ENCODE measurements at places on chromosomes 4 and X.

GRCh38 chrX:30689116-30689515, 35.9 kb downstream of the GK start:
- no peak for DNase-seq

DNA sequence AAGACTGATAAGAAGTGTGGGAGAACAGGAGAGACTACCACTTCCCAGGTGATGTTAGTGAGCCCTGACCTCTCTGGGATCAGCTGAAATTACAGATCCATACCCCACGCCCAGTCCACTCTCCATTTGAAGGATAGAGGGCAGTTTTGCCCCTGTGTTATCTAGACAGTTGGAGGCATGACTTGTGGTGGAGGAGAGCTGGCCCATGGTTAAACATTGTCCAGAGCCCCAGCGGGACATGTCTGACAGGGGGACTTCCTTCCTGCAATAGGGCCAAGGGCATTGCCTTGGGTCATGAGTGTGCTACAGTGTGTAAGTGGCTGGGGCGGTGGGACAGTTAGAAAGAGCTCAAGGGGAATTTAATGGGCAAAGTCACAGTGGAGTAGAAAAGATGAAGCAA, 181.1 kb downstream of the MID1IP1 start:
- no peak for DNase-seq

DNA sequence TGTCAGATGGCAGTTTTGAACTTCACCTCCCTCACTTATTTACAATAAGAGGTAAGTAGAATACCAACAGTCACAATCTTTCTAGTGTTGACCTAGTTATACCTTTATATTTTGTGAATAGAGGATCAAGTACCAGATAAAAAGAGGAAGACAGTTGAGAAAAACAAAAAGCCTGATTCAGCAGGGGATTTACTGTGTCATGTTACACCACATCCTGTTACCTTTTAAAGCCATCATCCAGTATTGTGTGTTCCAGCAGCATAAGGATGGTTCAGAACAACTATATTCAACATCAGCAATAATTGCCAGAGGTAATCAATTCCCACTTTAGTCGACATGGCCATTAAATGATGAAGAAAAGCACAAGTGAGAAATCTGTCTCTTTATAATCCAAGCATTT, 21.3 kb upstream of the CXCL6 start:
- no peak for DNase-seq

- DNase-seq: no peak
Observed at GRCh38 chr4:110294165-110294564, 95.8 kb upstream of the ELOVL6 start.

GRCh38 chrX:132694382-132694781, 205.5 kb upstream of the MBNL3 start:
- DNase-seq: no peak

DNA sequence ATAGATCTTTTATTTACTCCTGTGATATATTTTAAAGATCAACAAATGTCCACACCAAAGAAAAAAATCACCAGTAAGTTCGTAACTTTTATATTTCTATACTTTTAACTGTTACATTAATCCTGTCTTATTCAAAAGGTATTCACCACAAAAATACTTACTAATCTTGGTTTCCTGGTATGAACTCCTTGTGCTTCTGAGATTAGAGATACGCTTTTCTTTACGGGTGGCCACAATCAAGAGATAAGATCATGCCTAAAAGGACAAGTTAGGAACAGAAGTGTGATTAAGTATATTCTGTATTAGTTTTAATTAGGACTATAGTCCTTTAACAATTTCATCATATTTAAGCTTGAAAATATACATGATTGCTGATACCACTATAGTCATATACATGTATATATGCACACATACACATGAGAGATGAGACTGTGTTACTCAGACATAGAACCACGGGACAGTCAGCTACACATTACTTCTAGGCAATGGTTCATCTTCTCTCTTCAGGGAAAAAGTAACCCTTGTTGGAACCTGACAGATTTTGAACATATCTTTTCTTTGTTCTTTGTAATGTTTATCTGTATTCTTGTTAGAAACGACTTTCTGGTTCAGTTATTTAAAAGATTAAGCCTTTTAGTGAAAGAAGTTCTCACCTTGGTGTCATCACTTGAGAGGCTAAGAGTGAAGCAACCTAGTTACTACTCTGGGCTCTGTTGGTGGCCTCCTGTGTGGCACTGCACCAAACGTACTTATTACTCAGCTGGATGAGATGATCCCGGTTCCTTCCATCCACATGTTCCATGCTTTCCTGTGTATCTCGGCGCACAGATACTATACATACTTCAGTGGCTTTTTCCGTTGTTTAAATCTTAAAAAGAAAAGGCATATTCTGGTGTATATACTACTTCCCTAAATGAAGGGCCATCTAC, 146.1 kb downstream of the CBR4 start:
- no peak for DNase-seq

GRCh38 chr4:136634121-136634520, 898.2 kb downstream of the PCDH18 start:
- no peak for DNase-seq

GRCh38 chr4:1172971-1173757, 781 bp upstream of the SPON2 start:
- no peak for DNase-seq

- no peak for DNase-seq
Observed at GRCh38 chrX:115939070-115939469, 231.5 kb upstream of the AGTR2 start.

DNA sequence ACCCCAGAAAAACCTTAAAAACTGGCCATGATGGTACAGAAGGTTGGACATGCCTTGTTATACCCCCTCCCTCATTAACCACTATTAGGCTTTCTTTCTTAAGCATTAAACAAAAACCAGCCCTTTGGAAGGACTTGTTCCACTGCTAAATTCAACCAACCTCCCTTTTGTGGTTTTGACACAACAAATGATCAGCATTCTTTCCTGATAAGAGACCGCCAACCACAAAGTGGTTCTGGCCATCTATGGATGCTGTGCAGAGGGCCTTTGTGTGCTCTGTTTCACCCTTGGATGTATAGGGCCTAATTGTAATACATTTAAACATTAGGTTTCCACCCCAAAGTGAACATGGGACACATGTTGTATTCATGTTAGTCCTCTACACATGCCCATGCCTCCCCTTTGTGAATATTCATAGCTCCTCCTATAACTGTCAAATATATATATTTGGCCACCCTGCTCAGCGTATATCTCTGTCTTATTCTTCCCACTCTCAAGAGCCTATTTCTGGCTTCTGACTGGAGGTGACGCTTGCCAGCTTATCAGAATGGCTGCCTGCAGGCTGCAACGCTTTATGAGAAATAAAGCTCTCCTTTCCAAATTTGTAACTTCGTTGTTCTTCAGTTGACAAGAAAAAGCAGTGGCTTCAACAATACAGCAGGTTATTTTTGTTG, 126.6 kb downstream of the NPNT start:
- no peak for DNase-seq

- no peak for DNase-seq
Observed at GRCh38 chr4:1230971-1231636, 17.8 kb downstream of the CTBP1 start.

DNA sequence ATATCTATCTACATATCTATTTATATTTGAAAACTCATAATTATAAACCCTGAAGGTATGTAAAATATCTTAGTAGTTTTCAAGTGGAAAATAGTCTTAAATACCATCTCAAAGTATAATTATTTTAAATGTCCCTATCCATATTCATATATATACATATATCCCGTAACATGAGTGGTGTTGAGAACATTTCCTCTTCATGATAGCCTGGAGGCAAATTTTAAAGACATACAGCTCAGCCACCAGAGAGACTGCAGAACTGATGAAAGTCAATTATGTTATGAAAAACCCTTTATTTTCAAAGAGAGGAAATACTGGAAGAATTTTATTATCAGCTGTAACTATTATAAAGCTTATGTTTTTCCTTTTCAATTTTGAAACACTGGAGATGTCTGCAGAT, 1806.7 kb upstream of the PCDH7 start:
- DNase-seq: no peak

DNA sequence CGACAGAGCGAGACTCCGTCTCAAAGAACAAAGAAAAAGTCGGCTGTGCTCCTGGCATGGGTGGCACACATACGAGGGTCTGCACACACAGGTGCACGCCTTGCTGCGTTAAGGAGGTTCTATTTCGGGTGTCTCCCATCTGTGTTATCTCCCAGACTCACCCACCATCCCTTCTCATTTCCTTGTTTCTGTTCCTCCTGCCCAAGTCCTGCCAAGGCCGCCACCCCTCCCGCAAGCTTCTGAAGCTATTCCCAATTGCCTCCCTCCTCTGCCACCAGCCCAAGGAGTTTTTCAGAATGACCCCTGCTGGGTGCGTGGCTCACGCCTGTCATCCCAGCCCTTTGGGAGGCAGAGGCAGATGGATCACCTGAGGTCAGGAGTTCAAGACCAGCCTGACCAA, 6.0 kb upstream of the IL3RA start:
- no peak for DNase-seq

DNA sequence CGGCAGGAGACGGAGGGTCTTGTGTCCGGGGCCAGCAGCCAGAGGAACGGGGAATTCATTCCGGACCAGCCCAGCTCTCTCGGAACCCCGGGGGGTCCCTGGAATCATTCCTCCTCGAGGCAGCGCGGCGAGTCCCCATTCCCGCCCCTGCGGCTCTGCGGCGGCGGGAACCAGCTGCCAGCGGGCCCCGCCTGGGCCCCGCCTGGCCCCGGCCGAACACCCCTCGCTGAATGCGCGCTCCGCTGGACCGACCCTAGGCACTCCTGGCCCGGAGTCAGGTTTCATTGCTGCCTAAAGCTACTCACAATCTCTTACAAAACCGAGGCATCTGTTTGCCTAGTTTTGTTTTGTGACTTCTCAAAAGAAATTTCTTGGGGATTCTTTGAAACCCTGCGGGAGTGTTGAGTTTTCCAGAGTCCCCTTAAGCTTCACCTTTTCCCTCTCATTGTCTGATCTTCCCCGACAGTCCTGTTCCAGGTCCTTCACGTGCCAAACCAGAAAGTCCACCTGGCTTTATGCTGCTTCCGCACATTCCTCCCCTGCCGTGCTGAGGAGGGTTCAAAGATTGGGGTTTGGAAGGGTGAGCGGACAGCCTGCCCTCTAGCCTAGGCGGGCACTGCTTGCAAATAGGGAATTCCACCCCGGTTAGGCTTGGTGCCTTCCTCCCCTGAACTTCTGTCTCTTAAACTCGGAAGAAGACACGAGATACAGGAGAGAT, 789 bp downstream of the ARHGAP10 start:
- no peak for DNase-seq

DNA sequence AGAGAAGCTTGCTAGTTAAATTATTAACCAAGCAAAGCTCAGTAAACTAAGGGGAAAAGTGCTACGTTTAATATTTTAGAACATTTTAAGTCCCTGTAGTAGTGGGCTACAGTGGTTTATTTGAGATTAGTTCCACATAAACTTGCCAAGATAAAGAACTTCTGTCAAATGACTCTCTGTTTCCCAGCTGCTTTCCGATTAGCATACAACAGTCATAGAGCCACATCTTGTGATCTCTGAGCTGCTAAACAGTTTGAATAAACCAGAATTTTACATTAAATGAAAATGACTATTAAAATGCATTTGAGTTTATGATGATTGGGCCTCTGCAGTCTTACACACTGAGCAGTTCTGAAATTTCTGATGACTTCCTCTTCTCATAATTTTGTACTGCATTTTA, 568.5 kb downstream of the IQCM start:
- no peak for DNase-seq

- no peak for DNase-seq
Observed at GRCh38 chr4:31021008-31021407, 300.8 kb downstream of the PCDH7 start.

GRCh38 chr4:81173213-81173612, 41.8 kb downstream of the PRKG2 start:
- no peak for DNase-seq

- DNase-seq: no peak
Observed at GRCh38 chr4:170234800-170235199, 145.0 kb upstream of the AADAT start.

GRCh38 chrX:14243823-14244222, 214.1 kb upstream of the GEMIN8 start:
- DNase-seq: no peak

GRCh38 chrX:71997320-71997719, 86.7 kb downstream of the NHSL2 start:
- DNase-seq: no peak

DNA sequence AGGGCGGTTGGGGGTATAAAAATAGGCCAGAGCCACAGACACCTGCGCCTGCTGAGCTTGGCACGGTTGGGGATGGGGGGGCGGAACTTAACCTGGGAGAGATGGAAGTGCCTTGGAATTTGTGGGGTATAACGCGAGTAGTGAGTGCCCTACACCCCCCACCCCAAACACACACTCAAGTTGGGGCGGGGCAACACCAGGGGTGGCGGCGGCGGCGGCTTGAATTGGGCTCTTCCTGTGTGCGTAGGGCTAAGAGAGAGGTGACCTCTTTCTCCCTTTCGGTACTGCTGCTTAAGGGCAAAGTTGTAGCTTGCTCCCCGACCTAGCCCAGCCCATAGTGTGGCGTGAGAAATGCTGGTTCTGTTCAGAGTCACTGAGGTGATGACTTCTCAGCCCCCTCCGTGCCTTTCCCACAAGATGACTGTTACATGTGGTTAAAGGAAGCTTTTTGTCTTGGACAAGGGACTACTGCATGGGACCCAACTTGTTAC, 839 bp downstream of the STK26 start:
- no peak for DNase-seq

- no peak for DNase-seq
Observed at GRCh38 chr4:75745721-75746199, 21.4 kb downstream of the USO1 start.

- no peak for DNase-seq
Observed at GRCh38 chrX:13433298-13433605, 113.4 kb upstream of the ATXN3L start.

DNA sequence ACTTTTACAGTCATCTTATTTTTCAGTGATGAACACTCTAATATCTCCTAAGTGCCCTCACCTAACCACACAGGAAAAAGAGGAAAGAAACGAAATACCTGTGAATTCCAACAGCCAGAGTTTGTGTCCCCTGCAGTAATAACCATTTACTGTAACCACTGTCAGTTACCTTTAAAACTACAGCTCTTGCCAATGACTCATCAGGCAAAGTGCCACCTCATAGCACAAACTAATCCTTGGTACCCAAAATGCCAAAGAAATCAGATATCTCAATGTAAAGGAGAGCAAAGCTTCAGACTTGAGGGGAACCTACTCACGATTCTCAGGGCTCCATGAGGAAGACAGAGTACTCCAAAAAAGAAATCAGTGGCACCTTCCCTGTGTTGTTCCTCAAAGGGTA, 146.5 kb downstream of the NDST3 start:
- DNase-seq: no peak

DNA sequence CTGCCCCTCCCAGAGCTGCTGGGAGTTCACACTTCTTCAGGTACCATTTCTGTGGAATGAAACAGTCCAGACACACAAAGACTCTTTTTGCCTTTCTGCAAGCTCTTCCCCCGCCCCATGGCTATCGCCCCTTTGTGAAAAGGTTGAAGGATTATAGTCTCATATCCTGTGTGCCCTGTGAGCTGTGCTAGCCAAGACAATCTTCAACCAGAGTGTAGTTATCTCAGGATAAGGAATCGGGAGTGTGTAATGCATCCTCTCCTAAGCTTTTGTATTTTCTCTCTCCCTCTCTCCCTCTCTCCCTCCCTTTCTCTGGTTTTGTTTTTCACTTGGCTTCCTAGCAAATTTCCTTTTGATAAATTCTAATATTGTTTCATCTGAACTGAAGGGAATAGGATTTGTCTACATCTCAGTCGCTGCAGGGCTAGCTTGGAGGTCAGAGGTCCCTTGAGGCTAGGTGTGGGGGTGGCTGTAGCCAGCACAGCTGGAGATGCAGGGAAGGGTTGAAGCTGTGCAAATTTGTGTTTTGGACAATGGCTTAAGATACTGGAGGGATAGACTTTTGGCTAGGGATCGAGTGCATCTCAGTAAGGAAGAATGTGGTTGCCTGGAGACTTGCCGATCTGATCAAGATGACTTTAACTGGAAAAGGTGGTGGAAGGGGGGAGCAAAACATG, 74.6 kb upstream of the NALF2 start:
- DNase-seq: no peak

Data from NCI-H774 (cell line).